ENCODE measurements at places on chromosomes 7 and 10.

DNA sequence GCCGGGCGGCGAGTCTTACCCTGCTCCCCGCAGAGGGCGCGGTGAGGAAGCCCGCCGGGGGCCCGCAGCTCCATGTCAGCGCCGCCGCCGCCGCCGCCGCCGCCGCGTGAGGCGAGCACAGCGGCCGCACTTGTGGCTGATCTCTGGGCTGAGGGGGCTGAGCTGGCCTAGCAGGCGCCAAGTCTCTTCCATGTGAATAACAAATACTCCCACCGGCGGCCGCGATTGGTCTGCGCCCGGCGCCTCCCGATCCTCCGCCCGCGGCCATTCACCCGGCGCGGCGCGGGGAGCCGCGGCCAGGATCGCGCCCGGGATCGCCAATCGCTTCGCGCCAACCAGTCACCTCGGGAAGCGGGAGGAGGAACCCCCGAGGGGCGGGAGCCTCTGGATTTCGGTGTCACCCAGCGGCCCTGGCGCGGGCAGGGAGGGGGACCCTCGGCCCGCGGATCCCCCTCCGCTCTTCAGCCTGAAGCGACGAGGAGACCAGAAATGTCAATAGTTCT, at the start of gene GRM8:
GRM8 (minus strand) TSS at position 164 of the 503 bp plus-strand sequence.
- peak; percentile 51 for DNase-seq

GRCh38 chr10:42951486-42952251, 125.2 kb upstream of the RET start:
- DNase-seq, result no peak

GRCh38 chr7:70303309-70303708, 705.0 kb downstream of the AUTS2 start:
- DNase-seq, result no peak

GRCh38 chr10:109207361-109207760, 716.0 kb downstream of the XPNPEP1 start:
- no peak for DNase-seq

GRCh38 chr7:146129296-146129695, 12.7 kb downstream of the CNTNAP2 start:
- no peak for DNase-seq

GRCh38 chr10:54434782-54435181, 366.2 kb downstream of the PCDH15 start:
- no peak for DNase-seq

- DNase-seq, result peak; percentile 40
Observed at GRCh38 chr7:155000795-155001194, 2.1 kb downstream of the PAXIP1 start.

GRCh38 chr7:157411580-157411979, 74.8 kb downstream of the DNAJB6 start:
- DNase-seq, result no peak

DNA sequence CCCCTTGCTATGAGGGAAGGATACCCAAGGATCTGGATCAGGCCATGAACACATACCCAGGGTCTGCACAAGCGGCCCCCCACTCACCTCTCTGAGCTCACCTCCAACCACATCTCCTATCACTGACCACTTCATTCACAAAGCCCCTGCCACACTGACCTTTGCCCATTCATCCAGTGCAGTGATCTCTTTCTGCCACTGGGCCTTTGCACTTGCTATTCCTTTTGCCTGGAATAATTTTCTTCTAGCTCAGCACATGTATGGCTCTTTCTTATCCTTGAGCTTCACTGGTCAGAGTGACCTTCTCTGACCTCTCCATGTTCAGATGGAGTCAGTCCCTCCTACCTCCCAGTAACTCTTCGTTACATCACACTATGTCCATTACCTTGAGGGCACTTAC, 48.3 kb downstream of the ADRA2A start:
- DNase-seq, result no peak

GRCh38 chr7:82375129-82375528, 68.4 kb downstream of the CACNA2D1 start:
- no peak for DNase-seq

DNA sequence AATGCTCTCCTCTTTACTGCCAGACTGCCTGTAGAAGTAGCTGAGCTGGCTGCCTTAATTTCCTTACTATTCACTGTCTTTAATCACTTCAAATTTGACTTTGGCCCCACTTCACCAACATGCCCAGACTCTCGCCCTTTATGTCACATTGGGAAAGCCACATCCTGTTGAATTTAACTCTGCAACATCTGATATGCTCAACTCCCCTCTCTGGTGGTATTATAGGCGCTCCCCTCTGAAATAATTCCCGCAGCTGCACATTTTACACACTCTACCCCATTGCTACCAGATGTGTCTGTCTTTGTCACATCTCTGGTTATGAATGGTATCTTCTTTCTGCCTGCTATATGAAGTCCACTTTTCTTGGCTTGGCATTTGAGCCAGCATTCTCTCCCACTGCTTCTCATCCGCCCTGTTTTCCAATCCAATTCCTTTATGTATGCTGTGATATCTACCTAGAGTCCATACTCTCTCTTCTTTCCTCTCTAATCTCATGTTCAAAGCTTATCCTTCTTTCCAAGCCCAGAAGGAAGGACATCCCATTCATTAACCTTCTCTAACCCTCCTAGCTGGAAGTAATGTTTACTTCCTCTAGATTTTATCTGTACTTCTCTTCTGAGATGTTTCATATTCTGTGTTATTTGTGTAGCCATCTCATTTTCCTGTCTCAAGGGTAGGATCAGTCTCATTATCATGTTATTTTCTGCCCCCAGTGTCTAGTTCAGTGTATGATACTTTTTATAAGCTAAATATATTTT, 134.5 kb downstream of the ST7 start:
- no peak for DNase-seq

DNA sequence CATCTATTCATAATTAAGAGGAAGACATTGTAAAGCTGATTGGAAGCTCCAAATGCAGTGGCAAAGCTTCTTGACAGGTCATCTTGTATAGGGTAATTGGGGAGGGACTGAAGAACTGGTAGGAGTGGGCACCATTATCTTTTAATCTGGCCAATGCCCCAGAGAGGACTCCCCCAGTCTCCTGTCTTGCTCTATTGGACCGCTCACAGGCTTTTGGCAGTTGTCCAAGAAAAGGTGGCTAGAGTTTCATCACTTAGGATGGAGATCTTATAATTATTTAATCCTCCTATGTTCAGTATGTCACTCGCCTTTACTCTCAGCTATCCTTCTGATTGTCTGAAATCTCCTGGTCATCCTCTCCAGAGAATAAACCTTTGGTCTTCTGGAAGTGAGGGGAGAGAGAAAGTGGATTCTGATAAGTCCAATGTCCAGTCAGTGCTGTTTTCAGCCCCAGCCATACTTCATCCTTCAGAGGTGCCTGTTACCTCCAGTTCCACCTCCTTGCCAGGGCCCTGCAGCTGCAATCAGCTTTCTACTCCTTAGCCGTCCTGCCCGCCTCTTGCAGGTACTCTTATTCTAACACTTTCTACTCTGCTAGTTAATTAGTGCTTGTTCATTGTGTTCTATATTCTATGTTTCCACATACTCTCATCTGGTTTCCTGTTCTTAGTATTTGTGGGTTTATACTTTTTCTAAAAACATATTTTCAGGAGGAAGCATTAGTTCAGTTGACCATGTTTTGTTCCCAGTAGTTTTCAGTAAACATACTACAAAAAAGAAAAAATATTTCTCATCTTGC, 241.6 kb downstream of the NSUN6 start:
- DNase-seq, result no peak

- DNase-seq, result peak; percentile 10
Observed at GRCh38 chr7:139382439-139382838, 22.7 kb downstream of the LUC7L2 start.

DNA sequence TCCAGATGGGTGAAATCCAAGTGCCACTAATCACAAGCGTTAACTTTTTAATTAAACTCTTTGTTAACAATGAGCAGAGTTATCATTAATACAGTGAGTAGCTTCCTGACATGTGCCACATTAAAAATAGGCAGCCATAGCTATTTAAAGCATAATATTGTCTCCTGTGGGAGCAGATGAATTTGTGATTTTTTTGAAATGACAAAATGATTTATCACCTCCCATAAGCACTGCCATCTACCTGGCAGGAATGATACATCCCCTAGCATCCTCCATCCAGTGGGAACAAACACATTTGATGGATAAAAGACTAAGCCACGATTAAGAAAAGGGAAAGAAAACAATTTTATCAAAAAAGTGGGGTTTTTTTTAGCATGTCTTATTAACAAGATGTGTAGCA, 162.3 kb upstream of the PLXDC2 start:
- no peak for DNase-seq

DNA sequence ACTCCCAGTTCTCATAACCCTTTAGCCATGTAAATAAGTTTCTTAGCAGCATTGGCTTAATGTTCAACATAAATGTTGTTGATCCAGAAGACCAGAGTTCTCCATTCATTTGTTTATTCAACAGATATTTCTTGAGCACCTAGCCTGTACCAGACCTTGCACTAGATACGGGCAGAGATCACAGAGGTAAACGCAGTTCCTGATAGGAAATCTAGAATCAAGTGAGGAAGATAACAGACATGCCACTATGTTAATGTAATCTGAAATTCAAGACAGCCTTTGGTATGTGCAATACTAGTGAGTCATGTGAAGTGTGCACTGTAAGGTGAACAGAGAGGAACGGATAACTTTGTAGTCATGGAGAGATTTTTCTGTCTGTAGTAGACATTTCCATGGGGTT, 3.0 kb downstream of the BUB3 start:
- DNase-seq, result no peak

DNA sequence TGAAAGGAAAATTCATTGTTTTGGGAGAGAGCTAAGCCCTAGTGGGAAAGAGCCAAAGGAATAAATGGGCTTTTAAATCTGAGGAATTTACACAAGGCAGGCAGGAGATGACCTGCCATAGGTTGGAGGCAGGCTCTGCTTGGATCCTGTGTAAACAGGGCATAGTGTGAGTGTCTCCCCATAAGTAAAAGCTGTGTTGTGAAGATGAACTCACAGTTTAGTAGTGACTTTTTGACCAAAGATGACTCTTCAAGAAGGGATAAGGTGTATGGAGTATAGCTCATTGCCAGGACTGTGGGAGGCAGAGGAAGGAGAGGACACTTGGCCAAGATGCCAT, 63.2 kb downstream of the KAT6B start:
- DNase-seq, result no peak

- DNase-seq, result no peak
Observed at GRCh38 chr10:29784175-29784773, 149.5 kb upstream of the SVIL start.

GRCh38 chr10:55630491-55631056, 730.5 kb downstream of the ZWINT start:
- no peak for DNase-seq

GRCh38 chr10:44264244-44264643, 120.7 kb downstream of the CXCL12 start:
- no peak for DNase-seq

GRCh38 chr10:4426866-4427265, 399.1 kb upstream of the AKR1E2 start:
- no peak for DNase-seq

GRCh38 chr10:133165556-133166503, 5.8 kb downstream of the KNDC1 start:
- DNase-seq, result no peak

DNA sequence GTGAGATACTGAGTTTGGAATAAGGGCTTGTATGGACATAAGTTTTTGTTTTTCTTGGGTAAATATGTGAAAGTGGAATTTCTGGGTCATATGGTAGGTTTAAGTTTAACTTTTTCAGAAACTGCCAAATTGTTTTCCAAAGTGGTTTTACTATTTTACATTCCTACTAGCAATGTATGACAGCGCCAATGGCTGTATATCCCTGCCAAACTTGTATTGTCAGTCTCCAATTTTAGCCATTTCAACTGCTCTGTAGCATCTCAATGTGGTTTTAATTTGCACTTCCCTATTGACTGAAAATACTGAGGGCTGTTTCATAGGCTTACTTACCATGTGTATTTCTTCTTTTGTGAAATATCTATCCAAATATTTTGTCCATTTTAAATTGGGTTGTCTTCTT, 90.5 kb upstream of the ZNF32 start:
- no peak for DNase-seq

DNA sequence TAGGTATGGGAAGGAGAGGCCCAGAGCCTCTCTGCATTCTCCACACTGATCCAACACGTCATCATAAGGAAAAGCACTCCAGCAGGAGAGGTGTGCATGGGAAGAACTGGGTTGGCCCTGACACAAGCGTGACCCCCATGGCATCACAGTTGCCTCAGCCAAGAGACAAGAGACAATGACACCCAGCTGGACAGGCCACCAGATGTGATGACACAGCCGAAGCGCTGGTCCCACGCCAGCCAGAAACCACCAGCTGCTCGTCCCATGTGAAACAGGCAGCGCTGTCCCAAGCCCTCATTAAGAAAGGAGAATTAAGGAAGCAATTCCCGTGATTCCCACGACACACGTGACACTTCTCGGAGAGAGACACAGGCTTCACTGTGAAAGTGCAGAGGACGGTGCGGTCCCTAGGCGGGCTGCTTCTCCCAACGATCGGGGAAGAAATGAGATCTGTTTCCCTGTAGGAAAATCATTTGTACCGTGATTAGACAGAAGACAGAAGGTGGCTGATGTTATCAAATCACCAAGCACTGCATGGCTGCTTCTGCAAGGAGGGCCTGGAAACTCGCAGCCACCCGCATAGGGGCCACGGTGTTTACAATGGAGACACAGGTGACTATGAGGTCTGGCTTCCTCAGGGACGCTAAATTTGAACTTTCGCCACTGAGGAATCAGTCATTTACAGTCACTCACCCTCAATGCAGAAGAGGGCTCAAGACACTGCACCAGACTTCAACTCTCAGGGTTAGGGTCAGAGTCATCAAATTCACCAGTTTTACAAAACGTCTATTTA, 74.5 kb downstream of the DIP2C start:
- no peak for DNase-seq

DNA sequence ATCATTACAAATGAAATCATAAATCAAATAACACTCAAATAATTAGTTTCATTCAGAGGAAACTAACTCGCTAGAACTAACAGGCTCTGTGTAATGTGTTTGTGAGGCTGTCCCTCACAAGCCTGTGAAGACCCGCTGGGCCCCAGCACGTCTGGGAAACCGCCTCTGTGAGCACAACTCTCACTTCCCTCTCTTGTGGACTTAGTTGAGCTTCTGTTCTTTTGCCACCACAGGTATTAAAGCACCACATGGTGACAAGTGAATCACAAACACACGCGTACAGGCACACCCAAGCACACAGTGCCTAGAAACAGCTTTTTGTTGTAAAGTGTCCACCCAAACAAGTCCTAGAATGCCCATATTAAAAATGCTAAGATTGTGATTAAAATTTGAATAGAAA, 51.0 kb downstream of the ZNF777 start:
- no peak for DNase-seq

DNA sequence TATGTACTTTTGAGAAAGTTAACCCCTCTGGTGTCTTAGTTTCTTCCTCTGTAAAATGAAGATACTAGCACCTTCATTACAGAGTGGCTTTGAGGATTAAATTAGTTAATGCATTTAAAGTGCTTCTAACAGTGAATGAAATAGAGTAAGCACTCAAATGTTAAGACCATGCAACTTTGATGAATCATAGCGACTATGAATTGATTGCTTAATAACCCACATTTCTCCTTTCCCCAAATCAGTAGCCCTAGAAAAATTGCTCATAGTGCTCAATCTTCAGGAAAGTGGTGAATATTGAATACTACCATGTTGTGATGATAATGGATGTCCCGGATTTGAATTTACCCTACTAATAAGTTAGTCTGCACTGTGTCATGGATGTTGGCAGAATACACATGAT, 48.1 kb downstream of the CD36 start:
- no peak for DNase-seq

GRCh38 chr10:488081-488932, 201.2 kb downstream of the DIP2C start:
- DNase-seq, result no peak

GRCh38 chr7:14936554-14936953, 34.0 kb upstream of the DGKB start:
- peak; percentile 4 for DNase-seq

GRCh38 chr10:121791761-121792160, 136.1 kb downstream of the ATE1 start:
- DNase-seq, result no peak
